ENCODE measurements at places on chromosomes 5 and 9.

DNA sequence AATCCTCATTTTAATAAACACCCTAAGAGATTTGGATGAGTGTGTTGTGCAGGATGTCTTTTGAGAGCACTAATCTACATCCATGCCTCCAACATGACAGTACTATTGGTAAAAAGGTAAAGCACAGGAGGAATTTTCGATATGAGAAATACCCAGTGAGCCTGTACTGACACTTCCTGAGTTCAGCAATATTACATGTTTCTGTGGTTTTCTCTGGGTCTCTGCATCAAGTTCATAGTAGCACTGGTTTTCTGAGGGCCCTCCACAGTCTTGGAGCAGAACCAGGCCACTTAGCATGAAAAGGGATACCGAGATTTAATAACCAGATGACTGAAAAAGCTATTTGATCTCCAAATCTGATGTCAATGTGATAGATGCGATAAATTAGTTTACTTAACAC is 524.1 kb downstream of the TMEM38B start:
- H3K27ac ChIP-seq, result no peak overlapping the region
- H3K36me3 ChIP-seq, result no peaks in the 10 kb centered on the region
- no peak overlapping the region for H3K4me3 ChIP-seq
- no peaks in the 10 kb centered on the region for H3K4me1 ChIP-seq
- no peak for DNase-seq

GRCh38 chr5:154143211-154143641 is 47.3 kb upstream of the GALNT10 start:
- no peaks in the 10 kb centered on the region for H3K27me3 ChIP-seq
- no peak for DNase-seq
- no peak overlapping the region for H3K27ac ChIP-seq

DNA sequence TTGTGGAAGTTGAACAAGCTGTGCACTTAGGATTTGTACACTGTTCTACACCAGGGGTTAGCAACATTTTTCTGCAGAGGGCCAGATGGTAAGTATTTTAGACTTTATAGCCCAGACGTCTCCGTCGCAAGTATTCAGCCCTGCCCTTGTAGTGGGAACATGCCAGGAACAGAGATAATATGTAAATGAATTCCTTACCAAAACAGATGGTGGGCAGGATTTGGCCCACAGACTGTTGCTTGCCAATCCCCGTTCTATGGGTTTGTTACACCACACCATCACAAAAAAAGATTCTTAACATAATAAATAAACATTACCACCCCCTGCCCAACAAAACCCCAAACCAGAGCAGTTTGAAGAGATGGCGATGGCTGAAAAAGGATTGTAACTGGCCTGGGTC is 74.3 kb downstream of the AMBP start:
- peak overlapping the region; percentile 41 for H3K27ac ChIP-seq
- no peak for DNase-seq
- H3K4me1 ChIP-seq, result no peaks in the 10 kb centered on the region
- H3K27me3 ChIP-seq, result no peaks in the 10 kb centered on the region
- H3K36me3 ChIP-seq, result peaks cover 5% of the 10 kb centered on the region

- H3K27ac ChIP-seq, result no peak overlapping the region
- H3K4me3 ChIP-seq, result no peak overlapping the region
- H3K36me3 ChIP-seq, result no peaks in the 10 kb centered on the region
- no peaks in the 10 kb centered on the region for H3K4me1 ChIP-seq
- no peak for DNase-seq
- no peaks in the 10 kb centered on the region for H3K27me3 ChIP-seq
Measured at GRCh38 chr5:58330781-58331180, 129.1 kb downstream of the PLK2 start.

DNA sequence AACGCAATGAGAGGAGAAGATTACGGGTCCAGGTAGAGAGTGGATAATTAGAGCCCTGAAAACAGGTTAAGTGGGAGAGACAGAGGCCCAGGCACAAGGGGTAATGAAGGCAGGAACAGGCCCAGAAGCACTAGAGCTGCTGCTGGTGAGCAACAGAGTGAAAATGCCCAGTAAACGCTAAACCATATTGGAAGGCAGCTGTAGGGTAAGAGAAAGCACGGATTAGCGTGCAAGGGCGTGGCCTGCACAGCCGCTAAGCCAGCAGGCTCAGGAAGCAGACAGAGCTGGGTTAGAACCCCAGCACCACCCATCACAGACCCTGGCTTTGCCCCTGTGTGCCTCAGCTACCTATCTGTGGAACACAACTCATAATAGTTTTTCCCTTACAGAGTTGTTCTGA is 93.2 kb downstream of the PAX5 start:
- no peaks in the 10 kb centered on the region for H3K36me3 ChIP-seq
- no peaks in the 10 kb centered on the region for H3K4me1 ChIP-seq
- H3K27me3 ChIP-seq, result peaks cover 8% of the 10 kb centered on the region

DNA sequence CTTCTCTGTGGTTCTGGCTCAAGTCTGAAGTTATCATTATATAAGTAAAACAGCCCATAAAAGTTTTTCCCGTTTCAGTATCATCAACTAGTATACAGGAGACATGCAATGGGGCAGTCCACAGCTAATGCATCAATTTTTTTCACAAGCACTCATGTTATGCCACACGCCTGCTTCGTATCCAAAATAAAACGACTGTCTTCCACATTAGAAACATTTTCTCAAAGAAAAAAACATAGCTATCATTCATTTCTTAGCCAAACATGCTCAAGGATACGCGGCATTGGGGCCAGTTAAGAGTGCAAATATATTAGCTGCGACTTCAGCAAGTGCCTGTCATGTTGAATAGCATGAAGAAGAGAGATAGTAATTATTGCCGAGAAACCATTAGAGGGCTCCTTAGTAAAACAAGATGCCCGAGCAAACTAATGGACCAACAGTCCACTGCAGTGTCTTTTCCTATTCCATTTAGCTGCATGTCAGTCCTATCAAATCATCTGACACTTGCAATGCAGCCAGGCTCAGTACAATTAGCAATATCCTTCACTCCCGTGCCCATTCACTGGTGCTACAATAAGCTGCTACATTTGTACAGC is 68.5 kb downstream of the BNC2 start:
- H3K27ac ChIP-seq, result no peak overlapping the region
- H3K36me3 ChIP-seq, result no peaks in the 10 kb centered on the region
- H3K27me3 ChIP-seq, result no peaks in the 10 kb centered on the region
- no peak for DNase-seq
- H3K4me1 ChIP-seq, result no peaks in the 10 kb centered on the region

DNA sequence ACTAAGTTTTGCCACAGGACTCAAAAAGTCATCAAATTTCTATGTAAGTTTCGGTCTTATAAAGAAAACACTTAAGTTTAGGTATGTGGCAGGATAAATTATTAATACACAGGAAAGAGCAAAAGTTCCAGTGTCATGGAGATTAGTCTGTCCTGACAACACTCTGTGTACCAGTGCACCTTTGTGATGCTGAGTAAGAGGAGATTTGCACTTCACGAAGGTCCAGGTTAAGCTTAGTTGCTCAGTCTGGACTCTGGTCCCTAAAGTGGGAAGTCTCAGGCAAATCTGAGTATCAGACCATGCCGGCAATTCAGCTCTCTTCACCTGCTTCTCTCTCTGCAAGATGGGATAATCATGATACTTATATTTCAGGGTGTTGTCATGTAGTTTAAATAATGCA is 139.5 kb upstream of the RASGRF2 start:
- H3K27me3 ChIP-seq, result no peaks in the 10 kb centered on the region
- no peak overlapping the region for H3K27ac ChIP-seq
- H3K4me1 ChIP-seq, result no peaks in the 10 kb centered on the region
- no peaks in the 10 kb centered on the region for H3K36me3 ChIP-seq
- no peak for DNase-seq
- no peak overlapping the region for H3K4me3 ChIP-seq

DNA sequence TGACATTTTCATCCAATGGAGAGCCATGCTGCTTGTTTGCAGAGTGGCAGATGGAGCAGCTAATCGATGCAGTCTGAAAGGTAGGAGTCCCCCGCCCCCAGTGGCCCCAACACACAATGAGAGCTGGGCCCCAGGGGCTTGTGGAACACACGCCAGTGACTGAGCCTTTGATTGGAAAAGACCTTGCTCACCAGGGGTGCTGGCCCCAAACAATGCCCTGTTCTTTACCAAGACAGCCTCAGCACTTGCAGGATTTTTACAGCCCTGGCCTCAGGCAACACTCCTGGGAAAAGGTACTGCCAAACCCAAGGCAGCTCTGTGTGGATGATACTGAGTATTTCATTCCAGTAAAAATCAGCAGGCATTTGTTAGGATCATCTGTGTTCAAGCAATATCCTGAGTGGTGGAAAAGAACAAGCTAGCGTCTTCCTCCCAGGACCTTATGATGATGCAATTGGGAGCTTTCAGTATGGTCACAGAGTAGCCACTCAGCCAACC is 276.8 kb upstream of the CLINT1 start:
- H3K27ac ChIP-seq, result no peak overlapping the region
- H3K27me3 ChIP-seq, result no peaks in the 10 kb centered on the region
- H3K36me3 ChIP-seq, result no peaks in the 10 kb centered on the region

DNA sequence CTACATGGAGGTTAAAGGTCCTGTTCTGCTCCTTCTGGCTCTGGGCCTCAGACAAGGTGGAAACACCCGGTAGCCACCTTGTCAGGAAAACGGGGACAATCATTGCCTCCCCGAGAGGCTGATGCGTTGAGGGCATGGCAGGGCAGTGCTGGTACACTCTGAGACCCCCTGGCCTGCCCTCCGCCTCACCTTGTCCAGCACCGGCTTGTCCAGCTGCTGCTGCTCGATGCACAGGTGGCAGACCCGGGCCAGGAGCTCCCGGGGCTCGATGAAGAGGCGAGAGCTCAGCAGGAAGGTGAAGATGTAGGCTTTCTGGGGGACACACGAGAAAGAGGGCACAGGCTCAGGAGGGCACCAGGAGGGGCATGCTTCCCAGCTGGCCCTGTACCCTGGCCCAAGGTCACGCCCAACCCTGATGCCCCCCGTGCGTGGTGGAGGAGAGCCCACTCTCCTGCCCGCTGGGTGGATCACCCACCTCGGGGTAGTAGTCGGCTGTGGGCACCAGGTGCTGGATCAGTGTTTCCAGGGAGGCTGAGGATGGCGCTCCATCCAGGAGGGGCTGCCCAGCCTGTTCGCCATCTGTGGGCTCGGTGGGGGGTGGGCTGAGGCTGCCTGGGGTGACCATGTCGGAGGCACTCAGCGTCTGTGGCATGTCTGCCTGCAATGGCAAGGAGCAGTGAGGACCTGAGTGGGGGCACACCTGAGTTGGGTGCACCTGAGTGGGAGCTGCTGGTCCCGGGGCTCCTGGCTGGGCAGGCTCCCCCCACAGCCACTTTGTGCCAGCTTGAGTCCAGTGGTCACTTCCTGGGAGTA is 66.0 kb upstream of the RNF130 start:
- no peak overlapping the region for H3K27ac ChIP-seq
- no peak for DNase-seq
- no peaks in the 10 kb centered on the region for H3K4me1 ChIP-seq
- H3K36me3 ChIP-seq, result no peaks in the 10 kb centered on the region
- H3K27me3 ChIP-seq, result peaks cover 21% of the 10 kb centered on the region

DNA sequence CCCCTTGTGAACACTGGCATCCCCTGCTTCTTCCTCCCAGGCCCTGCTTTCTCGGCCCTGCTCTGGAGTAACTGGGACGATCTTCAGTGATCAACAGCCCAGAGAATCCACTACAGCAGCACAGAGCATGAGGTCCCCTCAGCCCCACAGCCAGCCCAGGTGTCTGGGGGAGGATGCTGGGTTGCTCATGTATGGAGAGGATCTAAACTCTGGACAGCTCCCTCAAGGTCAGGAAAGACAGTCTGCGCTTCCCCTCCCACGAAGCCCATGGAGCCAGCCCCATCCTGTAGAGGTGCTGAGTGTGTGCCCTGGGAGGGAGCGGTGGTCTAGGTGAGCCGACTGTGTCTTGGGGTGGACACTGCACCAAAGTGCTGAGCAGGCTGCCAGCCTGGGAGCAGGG is 190.2 kb downstream of the GABBR2 start:
- H3K4me1 ChIP-seq, result no peaks in the 10 kb centered on the region
- H3K27me3 ChIP-seq, result peaks cover 2% of the 10 kb centered on the region
- no peaks in the 10 kb centered on the region for H3K36me3 ChIP-seq
- H3K27ac ChIP-seq, result no peak overlapping the region
- DNase-seq, result no peak
- H3K4me3 ChIP-seq, result no peak overlapping the region

DNA sequence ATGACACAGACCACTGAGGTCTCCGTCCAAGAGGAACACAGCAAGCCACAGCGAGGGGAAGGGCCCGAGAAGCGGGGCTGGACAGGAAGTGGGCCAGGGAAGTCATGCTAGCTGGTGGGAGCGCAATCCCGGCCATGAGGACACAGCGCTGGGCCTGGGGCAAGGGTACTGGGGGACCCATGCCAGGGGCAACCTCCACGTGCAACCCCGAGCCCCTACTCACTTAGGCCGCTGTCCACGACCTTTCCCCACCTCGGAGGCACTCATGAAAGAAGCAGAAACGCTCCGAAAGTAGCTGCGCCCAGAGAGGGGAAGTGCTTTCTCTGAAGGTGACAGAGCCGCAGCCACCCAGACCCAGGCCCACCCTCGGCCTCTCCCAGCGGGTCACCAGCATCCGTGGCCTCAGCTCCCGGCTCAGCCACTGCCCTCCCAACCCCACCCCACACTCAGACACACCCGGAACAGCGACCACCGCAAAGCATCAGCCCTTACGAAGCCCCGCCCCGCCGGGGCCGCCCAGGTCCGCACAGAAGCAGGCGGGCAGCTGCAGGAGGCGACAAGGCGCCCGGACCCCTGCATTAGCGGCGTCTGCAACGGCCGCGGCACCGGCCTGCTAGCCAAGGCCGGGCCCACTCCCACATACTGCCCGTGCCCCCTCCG is 782 bp downstream of the BICD2 start:
- peak overlapping the region; percentile 75 for H3K27ac ChIP-seq
- peaks cover 53% of the 10 kb centered on the region for H3K4me1 ChIP-seq
- H3K27me3 ChIP-seq, result no peaks in the 10 kb centered on the region
- peak; percentile 39 for DNase-seq
- peak overlapping the region; percentile 95 for H3K4me3 ChIP-seq
- H3K36me3 ChIP-seq, result no peaks in the 10 kb centered on the region

- no peak for DNase-seq
- peaks cover 11% of the 10 kb centered on the region for H3K36me3 ChIP-seq
- no peak overlapping the region for H3K4me3 ChIP-seq
- no peaks in the 10 kb centered on the region for H3K4me1 ChIP-seq
- no peak overlapping the region for H3K27ac ChIP-seq
Measured at GRCh38 chr9:109052416-109052815, 39.1 kb upstream of the CTNNAL1 start.

GRCh38 chr5:141388661-141389060 is 1.2 kb downstream of the PCDHGB4 start:
- no peak overlapping the region for H3K27ac ChIP-seq
- DNase-seq, result no peak
- peaks cover 38% of the 10 kb centered on the region for H3K27me3 ChIP-seq
- peak overlapping the region; percentile 31 for H3K4me3 ChIP-seq
- no peaks in the 10 kb centered on the region for H3K4me1 ChIP-seq

DNA sequence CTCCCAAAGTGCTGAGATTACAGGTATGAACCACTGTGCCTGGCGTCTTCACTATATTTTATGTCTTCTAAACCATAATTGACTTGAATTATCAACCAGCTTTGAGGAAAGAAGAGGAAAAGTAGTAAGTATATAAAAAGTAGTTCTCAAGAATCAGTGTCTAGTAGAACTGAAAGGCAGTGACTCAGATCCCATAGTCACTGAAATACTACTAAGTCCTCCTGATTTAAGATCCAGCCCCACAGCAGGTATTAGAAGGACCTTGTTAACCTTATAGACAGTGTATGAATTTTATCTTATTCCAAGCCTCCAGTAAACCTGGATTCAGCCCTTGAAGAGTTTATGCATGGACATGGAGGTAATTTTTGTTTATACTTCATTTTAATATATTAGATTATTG is 31.5 kb downstream of the LNPEP start:
- peaks cover 66% of the 10 kb centered on the region for H3K4me1 ChIP-seq
- no peaks in the 10 kb centered on the region for H3K27me3 ChIP-seq
- DNase-seq, result no peak
- no peak overlapping the region for H3K4me3 ChIP-seq
- H3K36me3 ChIP-seq, result no peaks in the 10 kb centered on the region
- H3K27ac ChIP-seq, result peak overlapping the region; percentile 51

All from psoas muscle (tissue), 8 donors.